ENCODE measurements at places on chromosomes 4 and X. TPM values are rescaled to one million over a fixed set of nuclear protein-coding genes. Genes with fewer than 3 reads are reported as not detected.

DNA sequence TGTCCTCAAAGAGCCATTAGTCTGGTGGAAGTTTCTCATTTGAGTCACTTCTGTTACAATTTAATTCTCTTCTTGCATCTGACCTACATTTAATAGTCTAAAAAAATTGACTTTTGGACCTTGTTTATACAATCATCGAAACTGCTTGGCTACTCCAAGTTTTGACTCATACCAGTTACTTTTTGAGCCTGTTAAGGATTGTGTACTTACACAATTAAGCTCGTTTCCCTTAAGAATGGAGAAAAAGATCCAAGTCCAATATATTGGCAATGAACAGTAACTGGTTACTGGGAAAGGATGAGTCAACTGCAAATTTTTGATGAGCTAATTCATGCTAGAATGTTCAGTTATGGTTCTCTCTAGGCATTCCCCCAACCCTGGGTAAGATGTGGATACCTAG, 58.2 kb downstream of the DCX start:
- DNase-seq = no peak

DNA sequence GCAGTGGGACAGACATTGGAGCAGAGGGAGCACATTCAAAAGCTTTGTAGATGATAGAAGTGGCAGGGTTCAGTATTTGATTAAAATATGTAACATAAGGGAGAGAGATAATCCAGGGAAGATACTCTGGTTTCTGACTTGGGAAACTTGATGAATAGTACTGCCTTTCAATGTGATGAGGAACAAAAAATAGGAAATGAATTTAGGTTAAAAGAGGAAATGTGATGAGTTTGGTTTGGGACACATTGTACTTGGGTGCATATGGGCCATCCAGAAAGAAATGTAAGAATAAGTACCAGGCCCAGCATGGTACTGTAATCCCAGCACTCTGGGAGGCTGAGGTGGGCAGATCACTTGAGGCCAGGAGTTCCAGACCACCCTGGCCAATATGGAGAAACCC, 20.9 kb upstream of the NDNF start:
- DNase-seq = no peak

- DNase-seq = no peak
These were observed 16.0 kb upstream of the TLR8 start for GRCh38 chrX:12890467-12890866.

DNA sequence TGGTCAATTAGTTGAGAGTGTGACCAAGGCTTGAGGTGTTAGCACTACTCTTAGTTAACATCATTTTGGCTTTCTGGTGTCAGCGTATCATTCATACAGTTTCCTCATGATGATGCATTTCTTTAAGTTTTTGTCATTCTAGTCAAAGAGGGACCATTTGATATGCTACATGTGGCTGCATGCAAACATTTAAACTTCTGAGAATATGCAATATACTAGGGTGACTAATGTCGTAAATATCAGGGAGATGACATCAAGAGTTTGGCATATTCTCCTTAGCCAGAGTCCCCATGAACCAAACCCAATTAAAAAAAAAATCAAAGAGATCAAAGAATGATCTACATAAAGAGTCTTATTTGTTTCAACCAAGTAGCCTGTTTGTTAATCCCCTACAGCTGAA, 537.4 kb upstream of the PCDH7 start:
- peak; percentile 2 for DNase-seq

DNA sequence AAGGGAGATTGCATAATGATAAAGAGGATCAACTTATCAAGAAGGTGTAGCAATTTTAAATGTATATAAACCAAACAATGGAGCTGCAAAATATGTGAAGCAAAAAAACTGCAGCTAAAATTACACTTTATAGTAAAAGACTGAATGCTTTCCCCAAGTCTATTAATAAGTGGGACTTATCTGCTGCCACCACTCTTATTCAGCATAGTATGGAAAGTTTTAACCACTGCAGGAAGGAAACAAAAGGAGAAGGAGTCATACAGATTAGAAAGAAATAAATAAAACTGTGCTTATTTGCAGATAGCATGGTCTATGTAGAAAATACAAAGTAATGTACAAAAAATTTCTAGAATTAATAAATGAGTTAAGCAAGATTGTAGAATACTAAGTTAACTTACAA, 94.1 kb upstream of the GK2 start:
- no peak for DNase-seq

Gene CENPE
- 18.4 TPM for total RNA-seq

- no peak for DNase-seq
These were observed 348.8 kb downstream of the GASK1B start for GRCh38 chr4:157824021-157824420.

GRCh38 chr4:40713798-40714197, 36.0 kb upstream of the NSUN7 start:
- no peak for DNase-seq

All from A172 (cell line).